ENCODE measurements at places on chromosomes 12 and 14. TPM values are rescaled to one million over a fixed set of nuclear protein-coding genes. Genes with fewer than 3 reads are reported as not detected.

DNA sequence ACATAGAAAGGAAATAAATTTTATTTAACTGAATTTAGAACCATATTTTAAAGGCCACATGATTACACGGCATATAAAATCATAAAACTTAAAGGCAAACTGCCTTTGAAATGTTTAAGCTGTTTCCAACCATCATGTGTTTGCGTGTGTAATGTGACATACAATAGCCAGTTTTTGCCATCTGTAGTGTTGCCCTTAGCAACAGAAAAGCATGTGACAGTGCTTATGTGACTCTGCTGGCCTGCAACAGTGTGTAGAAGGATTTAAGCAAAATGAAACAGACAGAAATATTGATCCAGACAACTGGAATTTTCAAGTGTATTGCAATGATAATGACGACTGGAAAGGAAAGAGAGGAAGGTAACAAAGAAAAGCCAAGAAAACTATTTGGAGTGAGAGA lies 49.5 kb downstream of the TSPAN19 start:
- H3K36me3 ChIP-seq = no peaks in the 10 kb centered on the region

Gene MYBPC1
- not detected for total RNA-seq

GRCh38 chr14:104137297-104138097 lies 890 bp upstream of the KIF26A start:
- peak overlapping the region; percentile 62 for H3K4me3 ChIP-seq
- H3K27ac ChIP-seq = no peak overlapping the region
- H3K4me1 ChIP-seq = peaks cover 26% of the 10 kb centered on the region
- peaks cover 52% of the 10 kb centered on the region for H3K27me3 ChIP-seq
- DNase-seq = peak; percentile 62
- H3K36me3 ChIP-seq = no peaks in the 10 kb centered on the region

- peak overlapping the region; percentile 93 for H3K27ac ChIP-seq
- peak; percentile 73 for DNase-seq
- no peaks in the 10 kb centered on the region for H3K27me3 ChIP-seq
- peaks cover 73% of the 10 kb centered on the region for H3K4me1 ChIP-seq
Measured at GRCh38 chr12:106139422-106140171, 843 bp upstream of the NUAK1 start.

GRCh38 chr12:86774841-86775388 lies 518.7 kb upstream of the MGAT4C start:
- H3K36me3 ChIP-seq = no peaks in the 10 kb centered on the region
- H3K27me3 ChIP-seq = no peaks in the 10 kb centered on the region
- DNase-seq = no peak
- H3K27ac ChIP-seq = no peak overlapping the region
- peaks cover 9% of the 10 kb centered on the region for H3K4me1 ChIP-seq
- H3K4me3 ChIP-seq = no peak overlapping the region

GRCh38 chr14:68771631-68772030 lies 21.2 kb downstream of the ZFP36L1 start:
- no peaks in the 10 kb centered on the region for H3K36me3 ChIP-seq
- DNase-seq = no peak
- no peaks in the 10 kb centered on the region for H3K27me3 ChIP-seq
- H3K4me1 ChIP-seq = peaks cover 2% of the 10 kb centered on the region

GRCh38 chr12:53147181-53147580 lies 33.3 kb upstream of the ZNF740 start:
- H3K36me3 ChIP-seq = no peaks in the 10 kb centered on the region
- no peaks in the 10 kb centered on the region for H3K27me3 ChIP-seq
- H3K4me1 ChIP-seq = no peaks in the 10 kb centered on the region
- DNase-seq = no peak
- no peak overlapping the region for H3K27ac ChIP-seq

- H3K27ac ChIP-seq = no peak overlapping the region
- H3K36me3 ChIP-seq = peaks cover 29% of the 10 kb centered on the region
- no peaks in the 10 kb centered on the region for H3K27me3 ChIP-seq
- no peaks in the 10 kb centered on the region for H3K4me1 ChIP-seq
Measured at GRCh38 chr14:64953310-64953654, 10.7 kb upstream of the GPX2 start.

- peaks cover 27% of the 10 kb centered on the region for H3K4me1 ChIP-seq
- H3K27me3 ChIP-seq = no peaks in the 10 kb centered on the region
- H3K4me3 ChIP-seq = peak overlapping the region; percentile 97
- DNase-seq = peak; percentile 44
Measured at GRCh38 chr12:67647799-67648520, 585 bp upstream of the DYRK2 start.

Gene ASCL1
- total RNA-seq = not detected

Gene OR10AD1
- total RNA-seq = not detected

DNA sequence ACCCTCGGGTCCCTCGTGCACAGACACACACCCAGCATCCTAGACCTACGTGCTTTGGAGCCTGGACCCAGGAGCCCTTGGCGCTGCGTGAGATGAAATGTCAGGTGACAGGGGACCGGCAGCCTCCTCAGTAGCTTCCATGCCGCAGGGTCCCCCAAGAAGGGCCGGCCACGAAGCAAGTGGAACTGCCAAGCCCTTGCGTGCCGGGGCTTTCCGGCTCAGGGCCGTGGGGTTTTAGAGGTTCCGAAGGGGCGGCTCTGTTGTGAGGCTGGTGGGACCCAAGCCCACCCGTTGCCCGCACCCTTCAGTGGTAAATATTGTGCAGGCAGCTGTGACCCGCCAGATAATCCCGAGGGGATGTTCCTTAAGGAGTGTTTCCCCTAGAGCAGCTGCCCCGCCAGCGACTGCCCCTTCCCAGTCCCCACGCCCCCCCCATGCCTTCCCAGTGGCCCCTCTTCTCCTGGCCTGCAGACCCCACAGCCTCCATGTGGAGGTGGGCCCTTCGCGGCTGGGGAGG lies 133.7 kb downstream of the ADGRD1 start:
- H3K27ac ChIP-seq = no peak overlapping the region
- H3K27me3 ChIP-seq = peaks cover 2% of the 10 kb centered on the region
- H3K36me3 ChIP-seq = no peaks in the 10 kb centered on the region
- no peak overlapping the region for H3K4me3 ChIP-seq

Gene PTPRQ
- total RNA-seq = 19.2 TPM

Gene KSR2
- 0.69 TPM for total RNA-seq

GRCh38 chr12:119375075-119375882 lies 40.8 kb downstream of the CCDC60 start:
- H3K27me3 ChIP-seq = no peaks in the 10 kb centered on the region
- H3K36me3 ChIP-seq = no peaks in the 10 kb centered on the region
- no peak for DNase-seq
- peaks cover 31% of the 10 kb centered on the region for H3K4me1 ChIP-seq
- no peak overlapping the region for H3K27ac ChIP-seq

GRCh38 chr12:40044396-40044795 lies 61.5 kb downstream of the SLC2A13 start:
- no peaks in the 10 kb centered on the region for H3K27me3 ChIP-seq
- H3K36me3 ChIP-seq = no peaks in the 10 kb centered on the region
- no peaks in the 10 kb centered on the region for H3K4me1 ChIP-seq
- DNase-seq = no peak

Gene SIX1
- 0.16 TPM for total RNA-seq

GRCh38 chr14:75494896-75495295 lies 27.4 kb upstream of the BATF start:
- peaks cover 4% of the 10 kb centered on the region for H3K4me1 ChIP-seq
- H3K4me3 ChIP-seq = no peak overlapping the region
- no peak for DNase-seq
- H3K27ac ChIP-seq = no peak overlapping the region
- no peaks in the 10 kb centered on the region for H3K27me3 ChIP-seq

DNA sequence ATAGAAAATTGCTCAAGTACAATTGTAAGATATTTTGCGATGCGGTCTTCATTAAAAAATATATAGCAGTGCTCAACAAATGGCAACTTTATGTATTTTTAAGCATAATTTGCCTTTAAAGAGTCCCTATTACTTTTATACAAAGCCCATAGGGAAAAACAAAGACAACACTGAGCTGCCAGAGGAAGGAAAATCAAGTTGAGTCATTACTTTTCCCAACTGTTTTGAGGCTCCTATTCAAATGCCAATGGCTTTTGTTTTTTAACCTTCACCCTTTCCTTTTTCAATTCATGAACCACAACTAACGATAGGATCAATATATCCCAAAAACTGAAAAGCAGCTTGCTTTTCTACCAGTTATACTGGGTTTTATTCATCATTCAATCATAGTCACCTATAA lies 157.6 kb upstream of the PLEKHA5 start:
- no peaks in the 10 kb centered on the region for H3K27me3 ChIP-seq
- H3K4me1 ChIP-seq = peaks cover 6% of the 10 kb centered on the region
- no peak overlapping the region for H3K27ac ChIP-seq

- DNase-seq = no peak
- no peaks in the 10 kb centered on the region for H3K27me3 ChIP-seq
- H3K4me1 ChIP-seq = peaks cover 9% of the 10 kb centered on the region
- peak overlapping the region; percentile 76 for H3K4me3 ChIP-seq
Measured at GRCh38 chr14:105299654-105300541, 903 bp downstream of the BRF1 start.

GRCh38 chr14:61212546-61212945 lies 68.6 kb downstream of the TMEM30B start:
- H3K36me3 ChIP-seq = no peaks in the 10 kb centered on the region
- no peaks in the 10 kb centered on the region for H3K27me3 ChIP-seq
- no peak overlapping the region for H3K4me3 ChIP-seq
- no peak overlapping the region for H3K27ac ChIP-seq
- H3K4me1 ChIP-seq = peaks cover 17% of the 10 kb centered on the region

DNA sequence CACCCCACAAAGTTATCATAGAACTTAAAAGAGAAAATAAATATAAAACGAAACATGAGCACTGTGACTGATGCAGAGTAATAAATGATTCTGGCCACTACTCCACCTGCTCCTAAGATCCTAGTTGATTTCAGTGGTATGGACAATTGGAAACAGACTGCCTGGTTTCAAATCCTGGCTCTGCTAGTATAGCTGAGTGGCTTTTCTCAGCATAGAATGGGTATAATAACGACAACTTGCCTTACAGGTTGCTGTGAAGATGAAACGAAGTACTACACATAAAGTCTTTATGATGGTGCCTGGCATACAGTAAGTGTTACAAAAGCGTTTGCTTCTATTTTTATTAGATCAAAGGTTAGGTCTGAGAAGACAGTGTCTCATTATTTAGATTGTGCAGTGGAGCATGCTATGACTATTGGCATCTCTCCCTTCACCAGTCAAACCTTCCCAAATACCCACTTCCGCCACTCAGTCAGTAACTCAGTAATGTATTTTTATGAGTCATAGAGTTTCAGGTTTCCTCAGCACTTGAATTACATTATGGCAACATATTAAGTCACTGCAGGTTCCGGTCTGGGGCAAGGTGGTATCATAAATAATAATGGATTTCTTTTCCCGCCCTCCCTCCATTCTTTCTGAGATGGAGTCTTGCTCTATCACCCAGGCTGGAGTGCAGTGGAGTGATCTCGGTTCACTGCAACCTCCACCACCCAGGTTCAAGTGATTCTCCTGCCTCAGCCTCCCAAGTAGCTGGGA lies 29.7 kb upstream of the NR2C1 start:
- H3K4me3 ChIP-seq = no peak overlapping the region
- H3K4me1 ChIP-seq = peaks cover 5% of the 10 kb centered on the region
- no peak for DNase-seq
- H3K27me3 ChIP-seq = no peaks in the 10 kb centered on the region

Gene KLRC4
- not detected for total RNA-seq

Gene HPD
- total RNA-seq = not detected

- DNase-seq = no peak
- peaks cover 14% of the 10 kb centered on the region for H3K4me1 ChIP-seq
- no peak overlapping the region for H3K27ac ChIP-seq
- peaks cover 3% of the 10 kb centered on the region for H3K36me3 ChIP-seq
Measured at GRCh38 chr14:77059276-77059915, 30.9 kb upstream of the IRF2BPL start.

DNA sequence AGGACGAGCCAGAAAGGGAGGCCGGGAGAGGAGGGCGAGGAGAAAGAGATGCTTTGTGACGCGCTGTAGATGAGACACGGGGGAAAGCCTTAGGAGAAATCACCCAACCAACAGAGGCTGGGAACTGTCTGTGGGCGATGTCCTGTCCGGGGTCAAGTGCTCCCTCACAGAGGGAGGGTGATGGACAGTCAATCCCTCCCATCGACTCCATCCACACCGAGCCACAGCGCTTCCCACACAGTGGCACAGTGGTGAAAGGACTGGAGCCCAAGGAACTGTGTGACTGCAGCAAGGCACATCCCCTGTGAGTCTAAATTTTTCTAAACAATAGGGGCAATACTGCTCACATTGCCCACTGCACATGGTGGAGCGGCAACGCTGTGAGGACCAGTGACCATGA lies 89.1 kb downstream of the TTC7B start:
- no peak for DNase-seq
- H3K4me3 ChIP-seq = no peak overlapping the region

- peaks cover 11% of the 10 kb centered on the region for H3K4me1 ChIP-seq
- DNase-seq = no peak
- H3K27me3 ChIP-seq = no peaks in the 10 kb centered on the region
- H3K36me3 ChIP-seq = peaks cover 4% of the 10 kb centered on the region
- H3K27ac ChIP-seq = no peak overlapping the region
Measured at GRCh38 chr12:121964813-121965643, 46.6 kb downstream of the CFAP251 start.

DNA sequence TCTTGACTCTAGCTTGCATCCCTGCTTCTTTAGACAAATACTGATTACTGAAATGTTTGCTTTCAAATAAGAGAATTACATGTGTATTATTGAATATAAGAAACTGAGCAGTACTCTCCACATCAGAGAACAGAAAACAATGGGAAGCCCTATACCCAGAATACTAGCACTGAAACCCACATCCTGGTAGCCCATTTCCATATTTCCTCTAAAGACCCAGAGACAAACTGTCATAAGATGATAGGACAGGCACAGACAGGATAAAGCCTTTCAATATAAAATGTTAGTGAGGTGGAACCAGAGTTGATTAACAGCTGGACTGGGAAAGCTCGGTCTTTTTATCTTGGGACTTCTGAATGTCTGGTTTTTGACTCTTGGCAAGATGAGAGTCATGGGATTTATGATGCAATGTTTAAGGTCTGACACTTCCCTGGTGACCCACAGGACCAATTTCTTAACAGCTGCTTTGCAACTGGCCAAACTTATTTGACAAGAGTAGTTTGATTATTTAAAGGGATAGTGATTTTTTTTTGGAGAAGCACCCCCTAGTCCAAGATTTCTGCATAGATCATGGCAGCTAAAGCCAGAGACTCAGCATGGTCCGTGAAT lies 166.9 kb upstream of the ATXN7L3B start:
- no peaks in the 10 kb centered on the region for H3K27me3 ChIP-seq
- no peaks in the 10 kb centered on the region for H3K4me1 ChIP-seq
- H3K27ac ChIP-seq = no peak overlapping the region
- no peak overlapping the region for H3K4me3 ChIP-seq
- no peak for DNase-seq

Gene RHEBL1
- total RNA-seq = 0.43 TPM

Gene OTOGL
- total RNA-seq = 0.60 TPM

- H3K27ac ChIP-seq = no peak overlapping the region
- H3K4me1 ChIP-seq = peaks cover 60% of the 10 kb centered on the region
- no peak for DNase-seq
- H3K27me3 ChIP-seq = no peaks in the 10 kb centered on the region
- H3K36me3 ChIP-seq = no peaks in the 10 kb centered on the region
- H3K4me3 ChIP-seq = no peak overlapping the region
Measured at GRCh38 chr14:68469208-68469713, 323.6 kb downstream of the ZFP36L1 start.

Gene IGF1
- total RNA-seq = 66.9 TPM

- no peaks in the 10 kb centered on the region for H3K4me1 ChIP-seq
- no peaks in the 10 kb centered on the region for H3K27me3 ChIP-seq
- peaks cover 42% of the 10 kb centered on the region for H3K36me3 ChIP-seq
- no peak for DNase-seq
- no peak overlapping the region for H3K4me3 ChIP-seq
- no peak overlapping the region for H3K27ac ChIP-seq
Measured at GRCh38 chr12:57188090-57188425, 28.5 kb upstream of the NXPH4 start.

GRCh38 chr14:97137705-97138104 lies 340.5 kb downstream of the VRK1 start:
- no peaks in the 10 kb centered on the region for H3K4me1 ChIP-seq
- H3K27ac ChIP-seq = no peak overlapping the region
- H3K36me3 ChIP-seq = no peaks in the 10 kb centered on the region
- H3K27me3 ChIP-seq = peaks cover 3% of the 10 kb centered on the region
- H3K4me3 ChIP-seq = no peak overlapping the region
- no peak for DNase-seq
